ENCODE measurements at places on chromosomes 3 and 15.

DNA sequence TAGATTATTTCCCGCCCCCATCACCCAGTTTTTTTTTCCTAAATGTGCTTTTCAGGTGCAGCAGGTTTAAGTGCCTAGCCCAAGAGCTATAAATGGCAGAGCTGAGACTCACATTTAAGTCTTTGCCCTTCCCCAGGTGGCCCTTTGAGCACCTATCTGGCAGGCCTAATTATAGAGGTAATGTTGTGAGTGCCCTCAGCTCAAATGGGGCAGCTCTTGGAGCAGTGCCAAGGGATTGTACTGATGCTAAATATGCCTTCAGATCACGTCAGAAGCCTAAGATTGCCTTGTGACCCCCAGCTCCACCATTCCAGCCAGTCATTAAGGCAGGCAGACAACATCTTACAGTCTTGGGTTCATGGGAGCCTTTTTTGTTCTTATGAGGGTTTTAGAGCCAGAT lies 159.5 kb downstream of the RPLP1 start:
- DNase-seq, result no peak

GRCh38 chr15:50753463-50753862 lies 12.0 kb downstream of the SPPL2A start:
- no peak for DNase-seq

GRCh38 chr3:156036258-156037053 lies 83.9 kb upstream of the KCNAB1 start:
- DNase-seq, result no peak

DNA sequence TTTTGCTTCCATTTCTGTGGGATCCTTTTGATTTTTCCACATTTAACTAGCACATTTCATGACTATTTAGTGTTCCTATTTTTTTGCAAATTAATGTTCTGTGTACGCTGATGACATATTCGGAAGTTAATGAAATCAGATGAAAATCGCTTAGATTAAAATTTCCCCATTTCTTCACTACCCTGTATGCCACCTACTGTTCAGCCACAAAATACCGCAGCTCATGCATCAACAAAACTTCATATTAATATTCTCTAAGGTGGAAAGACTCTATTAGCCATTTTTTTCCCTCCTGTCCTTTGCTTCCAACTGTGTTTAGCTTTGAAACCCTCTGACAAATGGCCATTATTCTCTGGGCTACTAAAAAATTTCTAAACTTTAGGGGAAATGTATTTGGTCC lies 300.6 kb downstream of the MECOM start:
- DNase-seq, result no peak

GRCh38 chr15:83107841-83108181 lies 366 bp downstream of the TM6SF1 start:
- no peak for DNase-seq

DNA sequence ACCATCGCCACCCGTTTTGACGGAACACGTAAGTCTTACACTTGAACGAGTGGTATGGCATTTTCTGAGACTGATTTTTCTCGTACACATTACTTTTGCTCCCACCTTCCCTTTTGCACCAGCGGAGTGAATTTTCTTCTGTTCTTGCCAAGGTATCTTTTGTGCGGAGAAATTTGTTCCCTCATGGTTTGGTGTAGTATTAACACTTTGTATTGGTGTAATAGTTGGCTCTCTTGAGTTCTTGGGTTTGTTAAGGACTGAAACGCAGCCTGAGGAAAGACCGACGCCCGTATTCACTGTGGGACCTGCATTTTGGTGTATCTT lies 420 bp downstream of the KCNH8 start:
- no peak for DNase-seq

DNA sequence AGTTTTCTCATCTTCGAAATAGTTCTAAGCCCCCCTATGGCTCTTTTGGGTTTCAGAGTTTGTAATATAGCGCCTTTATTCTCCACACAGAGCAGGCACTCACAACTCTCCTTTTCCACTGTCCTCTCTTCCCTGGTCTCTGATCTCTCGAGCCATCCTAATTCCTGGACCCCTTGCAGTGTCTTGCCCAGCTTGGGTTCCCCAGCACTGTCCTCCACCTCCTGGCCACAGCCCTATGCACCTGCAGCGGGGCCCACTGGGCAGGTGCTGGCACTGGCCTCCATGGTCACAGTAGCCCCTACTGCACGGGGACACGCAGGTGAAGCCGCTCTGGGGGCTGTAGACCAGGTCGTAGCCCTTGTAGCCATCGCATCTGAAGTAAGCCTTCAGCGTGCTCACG lies 27.9 kb downstream of the MUC20 start:
- DNase-seq, result no peak

GRCh38 chr15:100759698-100760356 lies 119.8 kb upstream of the ALDH1A3 start:
- DNase-seq, result peak; percentile 82

- no peak for DNase-seq
Observed at GRCh38 chr3:60998858-60999257, 252.4 kb downstream of the FHIT start.

GRCh38 chr3:28151608-28152228 lies 89.7 kb upstream of the CMC1 start:
- no peak for DNase-seq

Measured in AG08395 (cell line).